Stimulated activated CD8-positive, alpha-beta memory T cell treated with anti-CD3 and anti-CD28 coated beads, Interleukin-15, amount 100 ng/mL, for 24 hours (primary cell): ENCODE measurements at places on chromosomes 4 and X.

DNA sequence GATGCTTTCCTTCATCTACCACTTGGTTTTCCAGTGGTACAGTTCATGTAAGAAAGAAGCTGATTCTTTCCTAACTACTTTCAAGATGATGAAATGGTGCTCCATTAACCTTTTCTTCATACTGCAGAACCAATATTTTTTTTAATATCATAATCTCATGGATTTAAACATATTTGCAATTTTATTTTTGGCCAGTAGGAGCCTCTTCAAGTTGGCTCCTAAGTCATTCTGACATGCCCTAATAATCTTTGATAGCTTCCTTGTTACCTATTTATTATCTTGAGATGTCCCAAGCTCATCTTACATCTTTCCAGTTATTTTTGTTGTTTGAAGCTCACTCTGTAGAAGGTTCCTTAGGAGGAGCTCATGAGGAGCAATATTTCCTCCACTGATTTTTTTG, 170.2 kb downstream of the APBB2 start:
- no peak for DNase-seq

GRCh38 chr4:99061048-99061700, 27.4 kb downstream of the ADH5 start:
- no peak for DNase-seq

GRCh38 chr4:76538296-76538695, 103.3 kb downstream of the SHROOM3 start:
- no peak for DNase-seq

- no peak for DNase-seq
Observed at GRCh38 chrX:110796407-110796697, 735 bp upstream of the CHRDL1 start.

GRCh38 chr4:87321888-87322287, 794 bp downstream of the HSD17B13 start:
- DNase-seq, result no peak

- no peak for DNase-seq
Observed at GRCh38 chrX:39112143-39112542, 310.9 kb downstream of the MID1IP1 start.

DNA sequence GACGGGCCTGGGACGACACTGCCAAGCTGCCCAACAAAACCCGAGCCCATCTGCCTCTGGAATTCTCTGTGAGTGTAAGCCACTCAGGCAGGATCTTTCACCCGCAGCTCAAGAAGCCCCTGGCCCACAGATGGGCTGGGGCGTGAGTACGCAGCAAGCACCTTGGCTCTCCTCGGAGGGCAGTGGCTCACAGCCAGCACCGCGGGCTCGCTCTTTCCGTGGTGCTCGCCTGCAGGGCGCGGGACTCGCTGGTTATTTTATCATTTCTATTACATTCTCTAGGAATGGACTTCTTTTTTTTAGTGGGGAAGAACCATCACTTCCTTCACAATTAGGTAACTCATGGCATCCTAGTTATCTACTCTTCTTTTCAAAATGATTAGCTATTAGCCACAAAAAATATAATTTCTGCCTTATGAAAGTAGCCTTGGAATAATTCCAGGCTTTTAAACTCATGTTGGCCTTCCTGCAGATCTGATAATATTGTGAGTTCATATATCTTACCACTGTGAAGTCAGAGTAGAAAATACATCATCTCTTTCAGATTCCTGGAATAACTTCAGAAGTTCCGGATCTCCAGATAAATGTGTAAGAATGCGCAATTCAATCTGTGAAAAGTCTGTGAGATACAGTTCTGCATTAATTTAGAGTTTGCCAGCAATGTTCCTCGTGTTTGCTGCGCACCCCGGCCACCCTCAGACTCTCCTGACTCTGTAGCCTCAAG, 68.6 kb downstream of the NAT8L start:
- no peak for DNase-seq

GRCh38 chr4:170089274-170089667, 485 bp downstream of the AADAT start:
- no peak for DNase-seq

- no peak for DNase-seq
Observed at GRCh38 chrX:104122829-104123228, 10.5 kb downstream of the ZCCHC18 start.

GRCh38 chr4:149403081-149403480, 412.6 kb downstream of the IQCM start:
- no peak for DNase-seq

- DNase-seq, result no peak
Observed at GRCh38 chrX:74171465-74171864, 132.5 kb upstream of the ZCCHC13 start.

DNA sequence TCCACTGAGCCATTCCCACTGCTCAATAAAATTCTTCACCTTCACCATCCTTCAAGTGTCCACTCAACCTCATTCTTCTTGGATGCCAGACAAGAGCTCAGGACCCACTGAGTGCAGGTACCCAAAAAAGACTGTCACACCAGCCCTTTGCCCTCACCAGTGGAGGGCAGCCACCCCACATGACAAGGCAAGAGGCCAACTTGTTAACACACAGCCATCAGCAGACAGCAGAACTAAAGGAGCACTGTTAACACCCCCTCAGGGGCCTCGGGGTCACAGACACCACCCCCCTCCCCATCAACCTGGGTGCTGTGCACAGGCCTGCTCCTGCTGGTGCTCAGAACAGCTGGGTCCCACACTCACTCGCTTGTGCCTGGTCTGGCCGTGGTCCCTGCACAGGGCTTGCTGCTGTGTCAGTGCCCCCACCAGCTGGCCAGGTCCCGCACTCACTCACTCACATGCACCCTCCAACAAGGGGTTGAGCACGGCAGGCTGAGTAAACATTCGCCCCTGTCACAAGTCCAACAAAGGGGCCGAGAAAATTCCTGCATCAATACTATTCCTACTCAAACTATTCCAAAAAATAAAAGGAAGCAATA, 54.1 kb downstream of the ATRX start:
- DNase-seq, result no peak

DNA sequence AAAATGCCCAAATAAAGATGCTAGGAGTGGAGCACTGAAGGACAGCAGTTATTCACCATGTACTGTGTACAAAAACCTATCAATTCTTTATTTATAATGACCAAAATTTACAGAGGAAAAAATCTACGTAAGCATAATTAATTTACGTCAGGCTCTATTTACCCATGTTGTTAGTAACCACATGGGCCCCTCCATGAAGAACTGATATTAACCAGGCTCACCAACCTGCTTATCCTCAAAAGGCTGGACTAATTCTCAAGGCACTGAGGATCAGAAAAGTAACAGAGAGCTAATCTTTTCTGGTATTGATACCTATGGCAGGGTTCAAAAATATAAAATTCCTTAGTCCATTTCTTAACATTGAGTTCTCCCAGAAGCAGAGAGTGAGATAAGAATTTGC, 140.0 kb downstream of the ARHGAP6 start:
- DNase-seq, result no peak

- DNase-seq, result no peak
Observed at GRCh38 chr4:149645790-149646189, 169.9 kb downstream of the IQCM start.

GRCh38 chr4:123116412-123116811, 194.0 kb upstream of the NUDT6 start:
- no peak for DNase-seq

GRCh38 chr4:78937837-78938236, 1.4 kb downstream of the PAQR3 start:
- no peak for DNase-seq

DNA sequence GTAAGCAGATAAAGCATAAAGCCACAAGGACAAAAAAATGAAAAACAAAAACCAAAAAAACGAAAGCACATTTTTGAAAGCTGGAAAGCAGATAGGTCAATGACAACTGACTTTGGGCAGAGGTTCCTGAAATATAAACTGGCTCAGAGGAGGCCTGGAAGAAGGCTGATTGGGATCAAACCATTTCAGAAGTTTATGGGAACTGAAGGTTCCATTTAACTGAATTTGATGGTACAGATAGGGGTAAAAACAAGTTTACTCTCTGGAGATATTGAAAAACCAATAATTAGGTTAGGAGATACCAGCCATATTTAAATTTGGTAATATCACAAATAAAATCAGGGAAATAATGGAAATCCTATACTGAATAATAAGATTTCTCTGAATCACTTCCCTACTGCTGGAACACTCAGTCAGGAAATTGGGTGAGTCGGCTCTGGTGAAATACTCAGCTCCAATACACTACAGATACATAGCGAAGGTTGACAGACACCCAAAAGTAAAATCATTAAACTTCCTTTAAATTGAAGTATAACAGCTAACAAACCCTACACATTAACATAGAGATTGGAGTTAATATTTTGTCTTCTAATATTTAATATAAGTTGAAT, 1584.3 kb downstream of the STIM2 start:
- no peak for DNase-seq

- DNase-seq, result no peak
Observed at GRCh38 chr4:169079942-169080827, 70.1 kb upstream of the CBR4 start.

- DNase-seq, result no peak
Observed at GRCh38 chr4:82989575-82990429, 20.8 kb downstream of the LIN54 start.

- DNase-seq, result no peak
Observed at GRCh38 chrX:73817393-73818199, 254.6 kb downstream of the CHIC1 start.

GRCh38 chr4:86630629-86631028, 36.5 kb downstream of the PTPN13 start:
- no peak for DNase-seq

DNA sequence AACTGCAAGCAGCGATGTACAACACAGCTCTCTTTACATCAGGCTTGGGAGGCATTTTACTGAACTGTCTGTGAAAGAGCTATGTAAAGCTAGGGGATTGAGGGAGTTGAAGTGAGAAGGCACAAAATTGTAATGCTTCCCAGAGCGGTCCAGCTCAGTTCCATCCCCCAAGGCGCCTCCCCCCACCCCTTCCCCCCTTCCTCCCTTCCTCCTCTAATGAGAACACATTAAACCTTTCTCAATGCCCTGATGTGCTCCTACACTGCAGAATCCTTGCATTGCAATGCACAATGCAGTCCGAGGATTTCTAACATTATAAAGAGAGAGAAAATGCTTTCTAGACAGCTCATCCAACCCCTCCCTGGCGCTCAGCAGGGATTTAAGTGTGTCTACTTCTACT, 73.9 kb downstream of the CXXC4 start:
- no peak for DNase-seq

GRCh38 chr4:68717999-68718398, 47.5 kb upstream of the UGT2B15 start:
- DNase-seq, result no peak

GRCh38 chrX:57172544-57172943, 35.3 kb upstream of the SPIN2A start:
- DNase-seq, result no peak

GRCh38 chr4:25160714-25161592, 704 bp upstream of the SEPSECS start:
- DNase-seq, result no peak

- DNase-seq, result no peak
Observed at GRCh38 chr4:155944516-155944915, 9.2 kb downstream of the CTSO start.

GRCh38 chr4:152171556-152171955, 364.3 kb downstream of the FBXW7 start:
- DNase-seq, result no peak

- no peak for DNase-seq
Observed at GRCh38 chrX:70525733-70526132, 81.1 kb downstream of the DLG3 start.

GRCh38 chrX:15217161-15217560, 52.7 kb downstream of the ASB9 start:
- no peak for DNase-seq

- no peak for DNase-seq
Observed at GRCh38 chr4:178080312-178080711, 638.1 kb upstream of the AGA start.

- no peak for DNase-seq
Observed at GRCh38 chr4:89129080-89129640, 17.8 kb downstream of the TIGD2 start.

DNA sequence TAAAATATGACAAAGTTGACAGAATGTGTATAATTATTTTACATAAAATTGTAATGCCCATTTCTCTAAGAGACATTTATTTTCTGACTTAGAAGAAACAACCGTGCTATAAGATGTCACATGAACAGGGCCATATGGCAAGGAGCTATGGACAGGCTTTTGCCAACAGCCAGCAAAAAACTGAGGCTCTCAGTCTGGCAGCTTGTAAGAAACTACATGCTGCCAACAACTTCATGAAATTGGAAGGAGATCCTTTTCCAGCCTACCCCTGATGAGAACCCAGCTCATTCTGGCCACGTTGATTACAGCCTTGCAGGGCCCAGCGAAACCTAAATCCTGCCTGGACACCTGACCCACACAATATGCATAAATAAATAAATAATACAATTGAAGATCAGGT, 250.3 kb upstream of the ARSJ start:
- no peak for DNase-seq

GRCh38 chr4:74166135-74166534, 8.2 kb downstream of the MTHFD2L start:
- no peak for DNase-seq

DNA sequence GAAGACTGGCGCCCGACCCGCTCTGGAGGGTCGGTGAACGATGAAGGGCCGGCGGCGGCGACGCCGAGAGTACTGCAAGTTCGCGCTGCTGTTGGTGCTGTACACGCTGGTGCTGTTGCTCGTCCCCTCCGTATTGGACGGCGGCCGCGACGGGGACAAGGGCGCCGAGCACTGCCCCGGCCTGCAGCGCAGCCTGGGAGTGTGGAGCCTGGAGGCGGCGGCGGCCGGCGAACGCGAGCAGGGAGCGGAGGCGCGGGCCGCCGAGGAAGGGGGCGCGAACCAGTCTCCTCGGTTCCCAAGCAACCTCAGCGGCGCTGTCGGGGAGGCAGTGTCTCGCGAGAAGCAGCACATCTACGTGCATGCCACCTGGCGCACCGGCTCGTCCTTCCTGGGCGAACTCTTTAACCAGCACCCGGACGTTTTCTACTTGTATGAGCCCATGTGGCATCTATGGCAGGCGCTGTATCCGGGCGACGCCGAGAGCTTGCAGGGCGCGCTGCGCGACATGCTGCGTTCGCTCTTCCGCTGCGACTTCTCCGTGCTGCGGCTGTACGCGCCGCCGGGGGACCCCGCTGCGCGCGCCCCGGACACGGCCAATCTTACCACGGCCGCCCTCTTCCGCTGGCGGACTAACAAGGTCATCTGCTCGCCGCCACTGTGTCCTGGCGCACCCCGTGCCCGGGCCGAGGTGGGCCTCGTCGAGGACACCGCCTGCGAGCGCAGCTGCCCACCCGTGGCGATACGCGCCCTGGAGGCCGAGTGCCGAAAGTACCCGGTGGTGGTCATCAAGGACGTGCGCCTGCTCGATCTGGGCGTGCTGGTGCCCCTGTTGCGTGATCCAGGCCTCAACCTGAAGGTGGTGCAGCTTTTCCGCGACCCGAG, 568 bp downstream of the CHST7 start:
- DNase-seq, result no peak

GRCh38 chr4:147736458-147736857, 4.6 kb downstream of the ARHGAP10 start:
- no peak for DNase-seq

DNA sequence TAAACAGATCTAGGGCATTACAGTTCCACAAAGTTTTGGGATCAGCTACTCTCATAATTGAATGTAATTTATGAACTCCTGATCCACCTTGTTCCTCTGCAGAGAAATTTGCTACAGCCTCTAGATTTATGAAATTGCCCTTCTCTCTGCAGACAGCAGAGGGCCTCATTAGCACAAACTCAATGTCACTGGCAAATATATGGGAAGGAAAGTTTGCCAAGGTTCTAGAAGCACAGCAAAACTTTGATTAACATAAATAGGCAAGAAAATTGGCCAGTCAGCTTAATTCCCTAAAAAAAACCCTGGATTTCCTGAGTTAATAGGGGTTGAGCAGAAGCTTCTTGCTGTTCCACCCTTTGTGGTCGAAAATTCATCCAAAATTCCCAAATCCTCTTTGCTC, 31.5 kb downstream of the PRPS1 start:
- DNase-seq, result no peak
